IMR-90 (cell line): ENCODE measurements at places on chromosomes 1 and 21. TPM values are rescaled to one million over a fixed set of nuclear protein-coding genes. Genes with fewer than 3 reads are reported as not detected.
A peak's percentile ranks its signal among the peaks of the same experiment; 100 is the strongest.

Gene LYSMD1
- 5.0 and 5.9 TPM in 2 replicates for polyA plus RNA-seq

Gene HSD11B1
- 0.30 and 0.41 TPM in 2 replicates for polyA plus RNA-seq

DNA sequence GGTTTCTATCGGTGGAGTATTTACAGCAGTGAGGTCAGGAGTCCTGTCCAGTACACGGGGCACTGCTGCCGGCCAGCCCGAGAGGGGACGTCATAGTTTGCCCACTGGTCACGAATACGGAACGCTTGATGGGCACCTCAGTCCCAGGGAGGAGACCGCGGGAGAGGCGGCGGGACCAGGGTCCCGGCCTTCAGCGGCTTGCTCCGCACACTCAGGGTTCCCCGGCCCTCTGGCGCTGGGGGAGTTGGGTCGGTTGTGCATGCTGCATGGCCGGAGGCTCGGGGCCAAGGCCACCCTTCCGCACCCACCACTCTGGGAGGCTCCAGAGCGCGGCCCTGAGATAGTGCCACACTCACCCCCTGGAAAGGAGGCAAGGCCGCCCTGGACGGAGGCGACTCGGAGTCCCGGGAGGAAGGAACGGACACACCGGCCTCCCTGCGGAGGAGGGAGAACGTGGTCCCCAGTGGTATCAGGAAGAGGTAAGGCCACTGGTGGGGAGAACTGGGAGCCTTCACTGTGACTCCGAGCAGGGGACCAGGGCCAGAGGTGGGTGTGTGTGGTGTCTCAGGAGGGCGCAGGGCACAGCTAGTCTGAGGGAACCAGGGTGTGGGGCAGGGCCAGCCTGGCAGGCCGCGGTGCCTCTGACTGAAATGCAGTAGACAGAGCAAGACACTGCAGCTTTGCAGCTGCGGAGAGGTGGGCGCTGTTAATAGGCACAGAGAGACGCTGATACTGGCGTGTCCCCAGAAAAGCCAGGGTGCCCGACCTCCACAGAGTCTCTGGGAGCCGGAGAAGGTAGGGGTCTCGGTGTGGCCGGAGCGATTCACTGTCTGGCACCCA lies 28.6 kb upstream of the PRSS38 start:
- no peak for DNase-seq

Gene RNU5D-1
- polyA plus RNA-seq: not detected in 2 replicates

DNA sequence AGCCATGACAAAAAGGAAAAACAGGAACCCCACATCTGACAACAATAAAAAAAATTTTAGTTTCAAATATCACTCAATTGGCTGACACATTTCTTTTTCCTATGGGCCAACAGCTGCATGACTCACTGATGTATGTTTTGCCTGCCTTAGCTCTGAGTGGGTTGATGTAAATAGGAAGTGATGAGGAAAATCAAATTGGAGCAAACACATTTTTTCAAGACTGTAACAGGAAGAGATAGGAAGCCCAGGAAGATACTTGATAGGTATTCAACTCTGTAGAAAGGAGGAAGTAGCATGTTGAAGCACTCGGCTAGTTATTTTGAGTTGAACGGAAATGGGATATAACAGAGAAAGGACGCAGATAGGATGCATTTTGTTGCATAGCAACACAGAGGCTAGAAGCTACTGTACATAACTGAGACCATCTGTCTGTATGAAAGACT lies 168.0 kb upstream of the NR5A2 start:
- DNase-seq: peak; percentile 80

DNA sequence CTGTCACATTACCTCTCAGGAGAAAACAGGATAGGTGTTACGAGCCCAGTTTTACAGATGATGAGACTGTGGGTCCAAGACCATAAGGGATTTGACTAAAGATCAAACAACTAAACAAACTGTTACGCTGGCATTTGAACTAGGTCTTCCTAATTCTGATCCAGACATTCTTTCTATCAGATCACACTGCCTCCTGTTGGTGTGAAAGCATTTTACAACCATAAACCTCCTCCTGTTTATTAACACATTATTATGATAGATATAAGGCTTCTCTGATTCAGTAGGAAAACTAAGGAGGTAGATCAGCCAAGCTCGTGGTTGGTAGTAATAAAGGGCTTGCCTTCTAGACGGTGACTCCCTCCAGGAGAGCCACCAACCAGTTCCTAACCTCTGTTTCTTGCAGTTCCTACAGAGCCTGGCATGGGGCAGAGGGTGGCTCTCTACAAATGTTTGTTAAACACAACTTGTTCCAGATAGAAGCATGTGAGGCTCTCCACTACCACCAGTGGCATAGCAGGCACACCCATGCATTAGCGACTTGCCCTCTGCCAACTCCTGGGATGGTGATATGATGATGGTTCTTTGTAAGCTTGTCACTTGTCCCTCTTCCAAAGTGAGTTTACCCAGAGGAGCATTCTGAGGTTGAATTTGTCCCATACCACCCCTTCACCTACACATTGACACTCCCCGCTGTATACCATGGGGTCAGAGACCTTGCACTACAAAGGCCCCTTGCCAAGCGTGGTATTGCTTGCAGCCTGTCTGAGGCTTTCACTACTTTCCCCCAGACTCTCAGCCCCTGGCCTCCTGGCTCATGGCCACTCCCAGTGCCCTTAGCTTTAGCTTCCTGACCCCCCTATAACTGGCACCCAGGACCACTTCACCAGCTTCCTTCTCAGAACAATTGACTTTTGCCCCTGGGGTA lies 96.4 kb upstream of the HOOK1 start:
- DNase-seq: no peak

Gene LY9
- polyA plus RNA-seq: not detected in 2 replicates

GRCh38 chr21:39003982-39004633 lies 179.1 kb downstream of the PSMG1 start:
- peak; percentile 89 for DNase-seq

DNA sequence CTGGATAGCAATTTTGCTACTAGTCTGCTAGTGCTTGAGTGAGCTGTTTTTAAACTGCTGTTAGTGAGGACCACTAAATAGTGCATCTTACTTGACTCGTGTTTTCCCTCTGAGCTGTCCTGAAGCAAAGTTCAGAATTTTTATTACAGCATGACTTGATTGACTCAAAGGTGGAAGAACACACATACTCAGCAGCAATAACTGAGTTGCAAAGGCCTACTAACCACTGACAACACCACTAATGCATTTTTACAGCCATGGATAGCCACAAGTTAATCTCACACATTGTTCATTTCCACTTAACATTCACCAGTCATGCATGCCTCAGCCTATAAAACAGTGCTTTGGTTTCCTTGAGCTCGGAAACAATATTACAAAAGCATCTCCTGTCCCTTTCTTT lies 148.7 kb downstream of the RUNX1 start:
- DNase-seq: no peak

GRCh38 chr1:32071758-32072621 lies 749 bp upstream of the TMEM39B start:
- DNase-seq: peak; percentile 84

Gene RGS16
- polyA plus RNA-seq: 0.15 and 0.16 TPM in 2 replicates

DNA sequence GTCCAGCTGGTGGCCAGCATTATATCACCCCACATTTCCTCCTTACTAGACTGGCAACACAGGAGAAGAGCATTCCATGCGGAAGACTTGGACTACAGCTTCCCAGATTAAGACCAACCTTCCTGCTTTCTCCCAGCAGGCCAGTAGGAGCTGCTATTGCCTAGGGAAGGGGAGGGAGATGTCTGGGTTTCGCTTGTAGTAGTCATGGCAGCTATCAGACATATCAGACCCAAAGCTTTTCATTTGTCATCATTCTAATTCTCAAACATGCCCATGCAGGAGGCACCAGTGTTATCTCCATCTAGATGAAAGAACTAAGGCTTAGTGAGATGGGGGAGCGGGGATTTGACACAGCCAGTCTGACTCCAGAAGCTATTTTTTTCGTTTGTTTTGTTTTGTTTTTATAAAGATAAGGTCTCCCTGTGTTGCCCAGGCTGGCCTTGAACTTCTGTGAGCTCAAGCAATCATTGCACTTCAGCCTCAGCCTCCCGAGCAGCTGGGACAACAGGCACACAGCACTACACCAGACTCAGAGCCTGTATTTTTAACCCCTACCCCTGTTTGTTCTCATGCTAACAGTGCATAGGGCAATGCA lies 4.5 kb downstream of the PLA2G2A start:
- peak; percentile 72 for DNase-seq

- no peak for DNase-seq
Measured at GRCh38 chr1:102262994-102263393, 266.3 kb upstream of the OLFM3 start.

DNA sequence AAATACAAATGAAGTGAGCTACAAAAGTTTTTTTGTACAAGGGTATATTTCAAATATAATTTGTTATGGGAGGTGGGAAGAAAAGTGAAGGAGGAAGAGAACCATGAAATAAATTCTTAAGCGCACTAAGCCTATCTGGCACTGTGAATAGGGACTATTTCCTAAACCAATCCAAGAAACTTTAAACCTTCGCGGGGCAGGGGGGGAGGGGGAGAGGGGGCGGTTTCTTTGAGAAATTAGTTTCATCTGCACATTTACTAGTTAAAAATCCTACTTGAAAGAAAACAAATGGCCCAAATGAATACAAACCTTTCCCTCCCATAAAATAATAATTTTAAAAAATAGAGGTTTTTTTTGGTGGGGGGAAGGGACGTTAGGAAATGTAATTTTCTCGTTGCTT lies 364 bp downstream of the GOLPH3L start:
- DNase-seq: no peak

DNA sequence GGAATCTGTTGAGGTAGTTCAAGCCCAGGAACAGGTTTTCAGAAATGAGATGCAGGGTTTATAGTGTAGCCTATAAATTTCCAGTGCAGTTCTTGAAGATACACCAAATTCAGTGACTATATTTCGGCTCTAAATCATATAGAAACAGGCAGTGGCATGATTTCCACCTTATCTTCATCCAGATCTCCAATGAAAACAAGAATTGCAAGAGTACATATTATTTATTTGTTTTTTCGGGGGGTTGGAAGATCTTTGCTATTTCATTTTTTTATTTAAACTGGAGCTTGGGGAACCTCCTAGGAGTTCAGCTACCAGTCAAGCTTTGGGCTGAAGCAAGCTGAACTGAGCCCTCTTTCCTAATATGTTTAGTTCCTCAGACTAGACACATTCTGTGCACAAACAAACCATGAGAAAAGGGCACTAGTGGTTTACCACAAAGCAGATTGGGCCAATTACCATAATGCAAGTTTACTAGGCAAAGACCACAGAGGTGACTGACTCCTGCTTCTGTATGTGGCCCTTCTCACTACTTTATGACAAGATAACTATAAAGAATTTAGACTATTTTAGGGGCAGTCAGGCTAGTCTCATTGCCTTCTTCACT lies 68.5 kb downstream of the RGS2 start:
- no peak for DNase-seq

- no peak for DNase-seq
Measured at GRCh38 chr1:111587509-111588174, 31.9 kb upstream of the RAP1A start.

GRCh38 chr1:203390298-203390697 lies 39.4 kb upstream of the FMOD start:
- no peak for DNase-seq

- no peak for DNase-seq
Measured at GRCh38 chr1:57549300-57549699, 125.4 kb upstream of the DAB1 start.

Gene CLCA1
- polyA plus RNA-seq: not detected in 2 replicates

Gene C4BPA
- not detected in 2 replicates for polyA plus RNA-seq

DNA sequence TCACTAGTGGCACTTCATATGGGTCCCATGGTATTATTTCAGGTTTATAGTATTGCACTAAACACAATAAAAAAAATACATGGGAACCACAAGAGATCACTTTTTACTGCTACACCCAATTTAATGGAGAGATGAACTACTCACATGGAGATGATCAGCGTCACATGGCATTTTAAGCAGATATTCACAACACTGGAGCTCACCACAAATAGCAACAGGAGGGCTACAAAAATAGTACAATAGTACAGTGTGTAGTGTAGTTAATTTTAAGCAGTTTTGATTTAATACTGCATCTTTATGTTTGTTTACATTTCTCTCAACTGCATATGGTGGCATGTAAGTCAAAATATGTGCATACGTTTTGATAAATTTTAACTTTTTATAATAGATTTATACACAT lies 31.0 kb downstream of the SNX7 start:
- no peak for DNase-seq

- DNase-seq: no peak
Measured at GRCh38 chr1:162298266-162298665, 78.4 kb downstream of the SPATA46 start.

DNA sequence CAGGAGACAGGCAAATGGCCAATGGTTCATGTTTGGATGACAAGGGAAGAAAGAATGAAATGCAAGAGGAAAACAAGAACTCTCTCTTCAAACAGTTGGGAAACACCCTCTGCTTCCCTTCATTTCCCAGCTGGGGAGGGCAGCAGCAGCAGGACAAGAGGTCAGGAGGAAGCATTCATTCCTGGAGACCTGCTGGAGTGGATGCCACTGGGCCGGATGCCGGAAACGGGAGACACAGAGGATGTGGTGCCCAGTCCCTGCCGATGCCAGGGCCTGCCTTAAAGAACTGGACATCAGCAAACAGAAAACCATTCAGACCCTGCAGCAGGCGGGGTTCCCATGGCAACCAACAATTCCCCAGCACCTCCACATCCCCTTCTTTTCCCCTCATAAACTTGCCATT lies 102.3 kb upstream of the ZNF648 start:
- no peak for DNase-seq

Gene ZSWIM5
- polyA plus RNA-seq: 0.03 TPM in 2 replicates

DNA sequence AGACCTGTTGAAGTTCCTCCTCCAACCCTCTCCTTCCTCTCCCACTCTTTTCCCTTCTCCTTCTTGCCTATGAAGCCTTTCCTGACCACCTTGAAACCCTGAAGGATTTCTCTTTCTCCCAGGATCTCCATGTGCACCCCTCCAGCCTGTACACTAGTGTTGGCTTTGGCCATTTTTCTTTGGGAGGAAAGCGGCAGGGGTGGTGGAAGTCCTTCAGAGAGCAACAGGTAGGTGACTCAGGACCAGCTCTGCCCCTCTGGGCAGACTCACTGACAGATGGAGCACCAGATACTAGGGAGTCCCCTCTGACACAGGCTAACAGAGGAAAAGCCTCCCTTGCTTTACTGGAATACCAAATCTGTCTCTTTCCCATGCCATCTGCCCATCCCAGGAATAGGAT lies 4.6 kb downstream of the SLC26A9 start:
- no peak for DNase-seq

GRCh38 chr21:40667967-40668366 lies 179.0 kb downstream of the DSCAM start:
- DNase-seq: no peak

Gene PADI4
- not detected in 2 replicates for polyA plus RNA-seq

Gene PTCH2
- 0.56 and 0.66 TPM in 2 replicates for polyA plus RNA-seq

Gene ENAH
- 47.4 and 61.3 TPM in 2 replicates for polyA plus RNA-seq

DNA sequence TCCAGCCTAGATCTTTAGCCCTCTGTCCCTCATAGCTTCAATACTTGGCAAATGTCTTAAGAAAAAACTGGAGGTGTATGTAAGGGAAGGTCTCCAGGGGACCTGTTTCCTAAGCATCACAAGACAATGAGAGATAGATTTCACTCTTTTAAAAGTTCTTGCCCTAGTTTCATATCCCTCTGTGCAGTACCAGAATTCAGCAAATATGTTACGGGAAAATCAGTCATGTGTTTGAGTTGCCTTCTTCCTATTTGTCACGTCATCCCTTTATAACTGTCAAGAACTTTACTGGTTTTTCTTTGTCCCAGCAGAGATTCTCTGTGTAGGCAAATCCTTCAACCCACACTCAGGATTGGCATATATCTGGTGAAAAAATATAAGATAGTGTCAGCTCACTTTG lies 32.3 kb downstream of the DNASE2B start:
- DNase-seq: no peak
